ENCODE measurements at places on chromosomes 5 and 9.

GRCh38 chr9:99852617-99853016 lies 30.9 kb downstream of the NR4A3 start:
- DNase-seq, result no peak

DNA sequence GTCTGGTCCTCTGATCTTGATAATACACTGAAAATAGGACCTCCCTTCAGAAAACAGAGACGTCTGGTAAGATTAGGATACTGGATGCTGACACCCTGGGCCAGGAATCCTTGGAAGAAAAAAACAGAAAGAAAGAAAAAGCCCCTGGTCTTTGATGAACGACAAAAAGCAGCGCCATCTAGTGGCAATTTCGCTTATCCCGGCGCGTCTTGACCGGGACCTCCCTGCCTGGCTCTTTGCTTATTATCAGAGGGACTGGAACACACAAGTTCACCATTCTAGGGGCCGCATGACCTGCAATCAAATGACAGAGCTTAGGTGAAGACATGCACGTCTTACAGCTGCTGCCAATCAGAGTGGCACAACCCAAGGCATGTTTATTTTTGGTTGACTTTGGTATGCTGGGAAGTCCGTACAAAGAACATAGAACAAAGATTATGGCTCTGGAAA lies 114.9 kb upstream of the NFIB start:
- no peak for DNase-seq

DNA sequence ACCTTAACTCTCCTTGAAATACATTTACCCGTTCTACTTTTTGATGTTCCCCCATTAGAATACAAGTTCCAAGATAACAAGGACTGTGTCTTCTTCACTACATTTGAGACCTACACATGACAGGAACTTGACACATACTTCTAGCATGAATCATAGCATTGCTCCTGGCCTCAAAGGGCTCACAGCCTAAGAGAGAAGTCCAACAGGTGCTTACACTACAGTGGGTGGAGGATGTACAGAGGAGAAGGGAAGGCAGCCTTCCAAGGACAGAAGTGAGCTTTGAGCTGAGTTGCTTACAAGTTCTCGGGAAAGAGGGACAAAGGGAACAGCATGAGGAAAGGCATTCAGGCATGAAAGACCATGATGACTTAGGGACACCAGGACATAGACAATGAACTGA lies 56.9 kb upstream of the MSX2 start:
- no peak for DNase-seq

- no peak for DNase-seq
These were observed 213.9 kb downstream of the PRDM9 start for GRCh38 chr5:23721336-23721735.

DNA sequence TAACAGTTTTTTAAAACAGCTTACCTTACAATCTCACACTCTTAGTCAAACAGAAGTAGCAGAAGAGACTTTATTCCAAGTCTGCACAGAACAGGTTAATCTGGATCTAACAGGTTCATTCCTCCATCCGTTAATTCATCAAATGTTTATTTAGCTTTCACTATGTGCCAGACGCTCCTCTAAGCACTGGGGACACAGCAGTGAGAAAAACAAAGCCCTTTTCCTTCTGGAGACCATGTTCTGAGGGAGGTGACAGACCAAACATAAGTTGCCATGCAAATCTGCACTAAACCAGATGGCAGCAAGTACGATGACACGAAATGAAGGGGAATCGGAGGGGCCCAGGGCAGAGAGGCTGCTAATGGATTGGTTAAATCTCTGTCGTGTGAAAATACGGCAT lies 17.1 kb upstream of the GLIPR2 start:
- DNase-seq, result no peak

DNA sequence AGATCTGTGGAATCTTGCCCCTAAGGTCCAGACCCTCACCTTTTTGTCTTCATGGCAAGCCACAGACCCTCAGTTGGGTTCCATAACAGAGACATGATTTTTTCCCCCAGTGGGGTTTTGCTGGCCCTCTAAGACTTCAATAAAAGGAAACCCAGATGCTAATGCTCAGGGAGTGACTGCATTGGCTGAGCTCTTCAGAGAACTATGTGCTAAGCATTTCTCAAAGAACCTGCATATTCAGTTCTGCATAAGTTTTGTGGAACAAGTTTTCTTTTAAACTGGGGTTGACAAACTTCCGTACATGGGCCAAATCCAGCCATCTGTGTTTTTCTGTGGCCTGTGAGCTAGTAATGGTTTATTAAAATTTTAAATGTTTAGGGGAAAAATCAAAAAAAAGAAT lies 159.8 kb upstream of the GDNF start:
- no peak for DNase-seq

DNA sequence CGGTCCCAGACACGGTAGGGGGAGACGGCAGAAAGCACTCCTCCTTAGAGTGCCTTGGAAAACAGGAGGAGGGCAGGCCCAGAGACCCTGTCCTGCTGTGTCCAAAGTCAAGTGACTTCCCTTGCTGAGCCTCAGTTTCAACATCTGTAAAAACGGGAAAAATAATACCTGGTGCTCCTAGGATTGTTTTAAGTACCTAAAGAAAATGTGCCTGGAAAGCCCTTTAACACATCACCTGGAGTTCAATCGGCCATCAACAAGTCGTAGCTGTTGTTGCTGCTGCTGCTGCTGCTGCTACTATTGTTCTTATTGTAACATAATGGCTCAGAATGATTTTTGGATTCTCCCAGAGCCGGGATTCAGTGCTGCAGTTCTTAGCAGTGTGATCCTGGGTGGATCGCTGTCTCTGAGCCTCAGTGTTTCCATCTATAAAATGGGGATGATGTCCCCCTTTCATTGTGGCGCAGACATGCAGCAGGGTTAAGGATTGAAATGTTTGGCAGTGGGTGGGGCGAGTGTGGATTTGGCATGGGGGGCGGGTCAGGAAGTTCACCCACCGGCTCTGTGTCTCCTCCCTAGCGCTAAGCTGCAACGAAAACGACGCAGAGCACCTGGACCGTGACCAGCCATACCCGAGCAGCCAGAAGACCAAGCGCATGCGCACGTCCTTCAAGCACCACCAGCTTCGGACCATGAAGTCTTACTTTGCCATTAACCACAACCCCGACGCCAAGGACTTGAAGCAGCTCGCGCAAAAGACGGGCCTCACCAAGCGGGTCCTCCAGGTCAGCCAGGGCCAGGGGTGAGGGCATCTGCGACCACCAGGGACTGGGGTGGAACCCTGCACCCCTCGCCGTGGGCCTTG lies 9.2 kb downstream of the LHX2 start:
- no peak for DNase-seq

GRCh38 chr5:40364441-40364840 lies 315.3 kb upstream of the PTGER4 start:
- DNase-seq, result no peak

DNA sequence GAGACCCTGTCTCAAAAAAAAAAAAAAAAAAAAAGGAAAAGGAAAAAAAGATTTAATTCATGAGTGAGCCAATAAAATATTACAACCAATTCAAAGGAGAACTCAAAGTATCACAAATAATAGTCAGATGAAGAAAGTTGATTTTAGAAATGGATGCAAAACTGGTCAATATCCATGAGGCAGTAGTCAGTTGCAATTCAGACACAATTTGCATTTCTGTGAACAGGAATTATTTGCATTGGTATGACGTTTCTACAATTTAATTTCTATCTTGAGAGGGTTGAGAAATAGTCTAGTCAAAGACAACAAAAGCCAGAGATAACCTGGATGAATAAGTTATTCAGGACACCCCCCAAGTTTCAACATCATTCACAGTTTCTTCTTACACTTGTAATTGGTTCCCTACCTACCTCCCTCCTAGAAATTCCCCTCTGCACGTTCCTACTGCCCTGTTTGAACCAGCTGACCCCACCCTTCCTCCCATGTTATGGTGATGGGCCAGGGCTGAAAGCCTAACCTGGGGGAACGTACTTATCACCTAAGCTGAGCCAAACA lies 28.6 kb upstream of the CDKN2AIPNL start:
- DNase-seq, result no peak

GRCh38 chr9:72203205-72203803 lies 54.1 kb downstream of the GDA start:
- DNase-seq, result no peak

DNA sequence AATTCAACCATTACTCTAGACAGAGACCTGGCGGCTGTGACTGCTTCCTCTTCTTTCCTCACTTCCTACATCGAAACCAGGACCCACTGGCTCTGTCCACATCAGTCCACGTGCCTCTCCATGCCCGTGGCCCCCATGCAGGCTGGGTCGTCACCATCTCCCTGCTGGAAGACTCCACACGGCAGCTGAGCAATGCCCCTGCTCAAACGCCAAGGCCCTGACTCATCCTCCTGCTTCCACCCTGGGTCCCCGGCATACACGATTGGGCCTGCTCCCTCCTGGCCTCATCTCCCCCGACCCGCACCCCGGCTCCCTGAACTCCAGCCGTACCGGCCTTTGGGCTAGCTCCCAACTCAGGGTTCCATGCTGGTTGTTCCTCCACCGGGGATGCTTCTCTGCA lies 67.2 kb upstream of the IER5L start:
- DNase-seq, result no peak

DNA sequence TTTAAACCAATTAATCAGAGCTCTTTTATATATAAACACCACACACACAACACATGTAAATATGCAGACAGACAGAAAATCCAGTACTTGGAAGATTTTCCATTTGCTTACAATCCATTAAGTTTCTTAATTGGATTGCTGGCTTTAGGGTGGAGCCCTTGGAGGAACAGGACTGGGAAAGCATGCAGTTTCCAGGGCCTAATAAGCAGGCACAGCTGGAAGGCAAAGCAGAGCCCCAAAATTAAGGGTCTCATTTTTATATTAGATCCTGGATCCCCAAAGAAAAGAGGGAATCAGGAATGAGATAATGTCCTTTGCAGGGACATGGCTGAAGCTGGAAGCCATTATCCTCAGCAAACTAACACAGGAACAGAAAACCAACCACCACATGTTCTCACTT lies 13.1 kb upstream of the SMC2 start:
- no peak for DNase-seq

DNA sequence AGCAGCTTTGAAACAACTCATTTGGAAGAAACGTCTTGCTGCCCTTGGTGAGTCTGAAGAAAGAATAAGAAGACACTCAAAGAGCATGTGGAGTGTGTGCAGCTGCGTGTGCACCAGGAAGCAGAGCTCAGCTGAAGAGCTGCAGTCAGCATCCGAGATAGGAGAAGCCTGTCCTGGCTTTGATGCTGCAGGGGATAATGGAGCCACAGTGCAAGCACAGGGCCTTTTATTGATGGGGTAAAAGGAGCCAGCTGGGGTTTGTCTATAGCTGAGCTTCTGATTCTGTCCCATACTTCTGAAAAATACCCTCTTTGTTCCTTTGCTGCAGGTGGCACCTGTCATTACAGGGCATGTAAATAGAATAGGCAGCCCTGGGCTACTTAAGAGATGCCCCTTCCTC lies 375.7 kb upstream of the ZNF462 start:
- no peak for DNase-seq

GRCh38 chr9:20985851-20986600 lies 45.4 kb downstream of the HACD4 start:
- DNase-seq, result no peak

DNA sequence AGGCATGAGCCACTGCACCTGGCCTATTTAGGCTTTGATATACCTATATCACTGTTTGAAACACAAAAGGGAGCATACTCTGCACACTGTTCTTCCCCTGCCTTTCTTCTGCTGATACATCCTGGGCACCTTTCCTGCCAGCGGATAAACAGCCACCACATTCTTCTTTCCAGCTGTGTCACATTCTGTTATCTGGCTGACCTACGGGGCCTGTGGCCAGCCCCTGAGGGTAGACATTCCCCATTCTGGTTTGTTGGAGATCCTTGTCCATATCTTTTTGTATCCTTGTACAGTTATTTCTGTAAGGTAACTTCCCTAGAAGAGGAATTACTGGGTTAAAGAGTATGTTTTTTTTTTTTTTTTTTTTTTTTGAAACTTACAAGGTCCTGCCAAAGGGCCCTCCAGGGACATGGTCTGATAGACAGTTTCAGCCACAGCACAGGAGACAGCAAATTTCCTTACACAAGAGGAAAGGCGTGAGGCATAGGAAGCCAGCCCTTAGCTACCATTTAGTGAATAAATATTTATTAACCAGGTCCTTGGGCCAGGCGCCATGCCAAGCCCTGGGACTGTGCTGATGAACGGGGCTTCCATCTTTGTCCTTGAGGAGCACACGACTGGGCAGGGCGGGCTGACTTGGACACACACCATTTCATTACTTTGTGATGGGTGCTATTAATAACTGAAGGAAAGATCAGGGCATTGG lies 57.8 kb downstream of the ERGIC1 start:
- no peak for DNase-seq

- no peak for DNase-seq
These were observed 570.0 kb upstream of the ZNF608 start for GRCh38 chr5:125316391-125316790.

DNA sequence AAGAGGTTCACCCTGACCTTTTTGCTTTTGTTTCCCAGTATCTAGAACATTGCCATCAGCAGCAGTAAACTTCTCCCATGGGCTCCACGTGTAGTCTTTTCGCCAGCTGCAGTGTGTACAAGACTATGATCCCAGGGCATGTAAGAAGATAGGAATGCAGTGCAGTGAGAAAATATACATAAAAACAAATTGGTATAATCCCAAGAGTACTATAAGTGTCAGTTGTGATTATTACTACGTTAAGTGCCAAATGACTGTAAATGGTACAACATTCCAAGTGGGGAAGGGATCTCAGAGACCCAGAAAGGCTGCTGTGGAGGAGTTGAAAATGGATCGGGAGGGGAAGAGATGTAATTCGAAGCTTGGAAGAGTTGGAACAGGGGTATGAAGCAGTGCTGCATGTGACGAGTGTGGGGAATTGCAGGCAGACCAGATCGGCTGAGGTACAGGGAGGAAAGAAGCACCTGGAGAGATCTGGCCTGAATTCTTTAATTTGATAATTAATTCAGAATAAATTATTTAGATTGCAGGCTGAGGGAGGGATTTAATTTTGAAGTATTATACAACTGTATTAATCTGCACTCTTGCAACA lies 95.1 kb downstream of the FBXL7 start:
- DNase-seq, result no peak

DNA sequence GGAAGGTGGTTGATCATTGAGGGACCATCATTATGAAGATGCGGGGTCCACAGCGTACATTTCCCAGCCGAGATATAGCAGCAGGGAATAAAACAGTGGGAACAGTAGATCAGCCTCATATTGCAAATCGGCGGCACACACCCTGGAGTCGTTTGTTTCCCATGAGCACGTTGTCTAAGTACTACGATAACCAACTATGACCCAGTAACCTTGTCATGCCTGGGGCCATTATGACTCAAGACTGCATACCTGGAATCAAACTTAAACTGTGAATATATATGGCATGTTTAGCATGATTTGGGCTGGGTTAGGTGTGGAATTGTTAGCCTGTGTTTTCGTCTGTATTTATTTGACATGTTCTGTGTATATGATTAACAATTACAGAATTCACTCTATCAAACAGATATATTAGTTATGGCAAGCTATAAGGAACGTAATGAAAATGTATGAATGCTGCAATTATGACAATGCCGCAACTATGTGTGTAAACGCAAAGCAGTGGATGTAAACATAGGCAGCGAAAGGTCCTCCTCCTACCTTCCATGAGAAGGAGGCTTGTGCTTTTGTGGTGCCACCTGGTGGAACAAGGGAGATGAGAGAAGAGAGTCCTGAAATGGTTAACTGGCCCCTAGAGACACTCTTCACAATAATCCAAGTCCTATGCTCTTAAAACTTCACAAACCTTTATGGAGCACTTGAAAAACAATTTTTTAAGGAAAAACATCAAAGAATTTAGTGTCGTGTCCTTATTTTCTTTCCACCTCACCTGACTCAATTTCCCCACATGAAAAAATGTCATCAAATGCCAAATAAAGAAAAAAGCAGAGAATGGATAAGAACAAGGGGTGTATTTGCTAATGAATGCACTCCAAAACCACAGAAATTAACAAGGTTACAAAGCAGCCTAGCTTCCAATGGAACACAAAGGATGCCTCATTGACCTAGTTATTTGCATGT lies 47.1 kb downstream of the SEMA5A start:
- no peak for DNase-seq

All from GM04503 (cell line).